ENCODE measurements at places on chromosomes 16 and 17. TPM values are rescaled to one million over a fixed set of nuclear protein-coding genes. Genes with fewer than 3 reads are reported as not detected.

The TMIGD1 gene
- total RNA-seq = not detected

DNA sequence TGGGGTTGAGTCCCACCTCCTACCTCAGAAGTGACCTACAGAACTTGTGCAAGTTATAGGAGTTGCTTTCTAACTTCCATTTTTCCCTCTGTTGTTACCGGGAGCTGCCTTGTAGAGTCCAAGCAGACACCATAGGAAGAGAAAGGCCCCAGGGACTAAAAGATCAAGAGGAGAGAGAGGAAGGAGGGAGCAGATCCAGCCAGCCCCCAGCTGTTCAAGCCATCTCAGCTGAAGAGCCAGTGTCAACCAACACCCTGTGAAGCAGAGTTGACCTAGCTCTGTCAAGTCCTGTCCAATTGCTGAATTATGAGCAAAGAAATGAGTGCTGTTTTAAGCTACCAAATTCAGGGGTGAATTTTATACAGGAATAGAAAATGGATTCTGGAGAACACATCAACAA is 34.9 kb upstream of the CACNG4 start:
- no peak overlapping the region for H3K4me3 ChIP-seq
- DNase-seq = no peak
- no peaks in the 10 kb centered on the region for H3K4me1 ChIP-seq
- H3K27ac ChIP-seq = no peak overlapping the region
- peaks cover under 1% of the 10 kb centered on the region for H3K36me3 ChIP-seq

DNA sequence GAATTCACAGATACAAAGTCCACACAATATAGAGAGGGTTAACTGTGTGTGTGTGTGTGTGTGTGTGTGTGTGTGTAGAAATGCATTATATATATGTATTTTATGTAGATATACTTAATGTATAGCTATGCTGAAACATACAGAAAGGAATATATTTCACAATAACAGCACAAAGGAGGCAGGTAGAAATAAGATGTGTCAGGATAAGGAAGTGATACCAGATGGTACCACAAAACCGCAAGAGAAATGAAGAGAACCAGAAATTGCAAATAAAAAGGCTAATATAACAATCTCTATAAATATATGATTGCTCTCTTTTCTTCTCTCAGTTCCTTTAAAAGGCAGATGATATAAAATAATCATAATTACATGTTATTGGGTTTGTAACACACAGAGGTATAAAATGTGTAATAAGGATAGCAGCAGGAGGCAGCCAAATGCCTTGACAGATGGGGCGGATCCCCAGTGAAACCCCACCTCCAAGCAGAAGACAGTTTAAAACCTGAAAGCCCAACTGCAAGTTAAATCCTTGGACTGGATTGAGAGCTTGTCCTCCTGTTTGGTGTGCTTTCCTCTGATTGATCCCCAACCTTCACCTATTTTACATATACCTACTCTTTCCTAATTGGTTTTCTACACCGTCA is 365.4 kb upstream of the C16orf82 start:
- H3K4me3 ChIP-seq = no peak overlapping the region
- no peaks in the 10 kb centered on the region for H3K4me1 ChIP-seq
- peaks cover 6% of the 10 kb centered on the region for H3K27me3 ChIP-seq
- H3K36me3 ChIP-seq = peaks cover 2% of the 10 kb centered on the region
- no peak overlapping the region for H3K27ac ChIP-seq

- H3K27ac ChIP-seq = no peak overlapping the region
- no peaks in the 10 kb centered on the region for H3K36me3 ChIP-seq
- no peaks in the 10 kb centered on the region for H3K27me3 ChIP-seq
- DNase-seq = no peak
- H3K4me3 ChIP-seq = no peak overlapping the region
- H3K4me1 ChIP-seq = peaks cover 17% of the 10 kb centered on the region
Observed at GRCh38 chr17:18176176-18176575, 7.5 kb upstream of the ALKBH5 start.

- no peaks in the 10 kb centered on the region for H3K36me3 ChIP-seq
- no peak overlapping the region for H3K27ac ChIP-seq
- DNase-seq = no peak
- no peaks in the 10 kb centered on the region for H3K4me1 ChIP-seq
Observed at GRCh38 chr16:12508054-12508453, 295.6 kb downstream of the CPPED1 start.

DNA sequence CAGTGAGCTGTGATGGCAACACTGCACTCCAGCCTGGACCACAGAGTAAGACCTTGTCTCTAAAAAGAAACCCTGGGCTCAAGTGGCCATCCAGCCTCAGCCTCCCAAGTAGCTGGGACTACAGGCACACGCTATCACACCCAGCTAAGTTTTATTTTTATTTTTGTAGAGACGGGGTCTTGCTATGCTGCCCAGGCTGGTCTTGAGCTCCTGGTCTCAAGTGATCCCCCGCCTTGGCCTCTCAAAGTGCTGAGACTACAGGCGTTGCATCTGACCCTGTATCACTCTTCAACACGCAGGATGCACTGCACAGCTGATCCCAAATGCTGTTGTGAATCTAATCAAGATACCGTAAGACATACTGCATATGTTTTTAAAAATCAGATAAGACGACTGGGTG is 23.0 kb downstream of the ANKRD11 start:
- H3K4me3 ChIP-seq = no peak overlapping the region
- H3K27ac ChIP-seq = no peak overlapping the region
- no peaks in the 10 kb centered on the region for H3K27me3 ChIP-seq
- no peak for DNase-seq
- H3K4me1 ChIP-seq = peaks cover 65% of the 10 kb centered on the region
- peaks cover 7% of the 10 kb centered on the region for H3K36me3 ChIP-seq

The SHBG gene
- 0.63 TPM for total RNA-seq

DNA sequence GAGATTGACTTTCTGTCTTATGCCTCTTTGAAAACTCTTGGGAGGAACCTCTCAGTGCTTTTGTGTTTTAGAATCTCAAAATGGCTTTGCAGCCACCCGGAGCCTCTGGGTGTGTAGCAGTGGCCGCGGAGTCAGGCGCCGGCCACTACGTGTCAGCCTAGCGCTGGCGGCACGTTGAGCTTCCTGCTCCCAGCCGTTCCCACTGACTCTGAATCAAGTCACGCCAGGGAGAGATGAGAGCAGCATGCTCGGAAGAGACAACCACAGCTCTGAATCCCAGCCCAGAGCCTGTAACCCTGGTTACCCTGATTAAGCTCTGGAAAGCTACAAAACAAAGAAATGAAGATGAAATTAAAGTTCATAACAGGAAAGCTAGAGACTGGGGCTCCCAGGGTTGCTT is 97.4 kb upstream of the CACNG5 start:
- H3K4me1 ChIP-seq = no peaks in the 10 kb centered on the region
- no peak overlapping the region for H3K27ac ChIP-seq
- H3K4me3 ChIP-seq = no peak overlapping the region

- DNase-seq = no peak
- no peak overlapping the region for H3K27ac ChIP-seq
- H3K4me1 ChIP-seq = no peaks in the 10 kb centered on the region
- H3K36me3 ChIP-seq = no peaks in the 10 kb centered on the region
- H3K4me3 ChIP-seq = no peak overlapping the region
Observed at GRCh38 chr17:79047923-79048825, 24.2 kb downstream of the C1QTNF1 start.

DNA sequence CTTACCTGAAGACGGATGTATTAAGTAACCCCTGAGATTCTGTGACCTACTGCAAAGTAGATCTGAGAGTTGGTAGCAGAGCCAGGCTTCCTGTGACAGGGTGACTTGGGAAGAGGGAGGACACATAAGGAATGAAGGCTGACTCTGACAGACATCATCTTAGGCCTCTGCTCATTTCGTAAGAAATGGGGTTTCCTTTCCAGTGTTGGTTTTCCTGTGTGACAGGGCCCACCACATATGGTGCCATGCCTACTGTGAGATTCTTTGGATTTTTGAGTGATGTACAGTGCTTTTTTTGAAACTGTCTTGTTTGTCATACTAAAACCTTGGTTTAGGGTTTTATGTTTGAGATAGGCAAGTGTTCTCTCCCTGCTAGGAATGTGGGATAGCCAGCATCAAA is 12.7 kb downstream of the LIG3 start:
- H3K4me1 ChIP-seq = peaks cover under 1% of the 10 kb centered on the region
- no peak overlapping the region for H3K4me3 ChIP-seq
- no peak for DNase-seq
- no peaks in the 10 kb centered on the region for H3K27me3 ChIP-seq
- peak overlapping the region; percentile 55 for H3K27ac ChIP-seq
- no peaks in the 10 kb centered on the region for H3K36me3 ChIP-seq

DNA sequence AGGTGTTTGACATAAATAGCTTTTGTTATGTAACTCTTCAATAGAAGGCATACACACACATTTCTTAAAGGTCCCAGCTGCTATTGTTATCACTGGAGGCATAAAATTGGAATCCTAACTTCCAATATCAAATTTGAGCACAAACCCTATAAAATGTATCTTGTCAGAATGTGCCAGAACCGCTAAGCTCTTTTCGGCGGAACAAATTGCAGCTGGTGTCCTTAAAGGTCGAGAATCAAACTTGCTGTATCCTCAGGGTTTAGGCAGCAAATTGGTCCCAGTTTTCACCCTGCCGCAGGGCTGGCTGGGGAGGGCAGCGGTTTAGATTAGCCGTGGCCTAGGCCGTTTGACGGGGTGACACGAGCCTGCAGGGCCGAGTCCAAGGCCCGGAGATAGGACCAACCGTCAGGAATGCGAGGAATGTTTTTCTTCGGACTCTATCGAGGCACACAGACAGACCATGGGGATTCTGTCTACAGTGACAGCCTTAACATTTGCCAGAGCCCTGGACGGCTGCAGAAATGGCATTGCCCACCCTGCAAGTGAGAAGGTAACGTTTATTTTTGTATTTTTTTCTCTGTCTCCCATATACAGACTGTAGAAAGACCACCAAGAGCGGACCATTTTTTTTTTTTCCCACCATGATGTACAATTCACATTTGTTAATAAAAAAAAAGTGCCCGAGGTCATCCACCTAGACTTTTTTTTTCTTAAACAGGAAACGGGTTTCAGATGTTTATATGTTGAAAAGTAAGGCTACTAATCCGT is 297.1 kb downstream of the IRF8 start:
- no peaks in the 10 kb centered on the region for H3K4me1 ChIP-seq
- H3K27ac ChIP-seq = no peak overlapping the region
- no peaks in the 10 kb centered on the region for H3K36me3 ChIP-seq
- DNase-seq = no peak

The TMEM114 gene
- total RNA-seq = not detected

GRCh38 chr17:15510361-15510760 is 42.9 kb upstream of the CDRT4 start:
- DNase-seq = no peak
- no peak overlapping the region for H3K4me3 ChIP-seq
- no peaks in the 10 kb centered on the region for H3K36me3 ChIP-seq
- no peak overlapping the region for H3K27ac ChIP-seq
- H3K27me3 ChIP-seq = no peaks in the 10 kb centered on the region

- H3K36me3 ChIP-seq = no peaks in the 10 kb centered on the region
- H3K4me3 ChIP-seq = no peak overlapping the region
- DNase-seq = no peak
- H3K27ac ChIP-seq = no peak overlapping the region
- no peaks in the 10 kb centered on the region for H3K27me3 ChIP-seq
- no peaks in the 10 kb centered on the region for H3K4me1 ChIP-seq
Observed at GRCh38 chr17:52606590-52606989, 448.1 kb upstream of the CA10 start.

The ITGAL gene
- 517 TPM for total RNA-seq

The USP7 gene
- total RNA-seq = 131 TPM

DNA sequence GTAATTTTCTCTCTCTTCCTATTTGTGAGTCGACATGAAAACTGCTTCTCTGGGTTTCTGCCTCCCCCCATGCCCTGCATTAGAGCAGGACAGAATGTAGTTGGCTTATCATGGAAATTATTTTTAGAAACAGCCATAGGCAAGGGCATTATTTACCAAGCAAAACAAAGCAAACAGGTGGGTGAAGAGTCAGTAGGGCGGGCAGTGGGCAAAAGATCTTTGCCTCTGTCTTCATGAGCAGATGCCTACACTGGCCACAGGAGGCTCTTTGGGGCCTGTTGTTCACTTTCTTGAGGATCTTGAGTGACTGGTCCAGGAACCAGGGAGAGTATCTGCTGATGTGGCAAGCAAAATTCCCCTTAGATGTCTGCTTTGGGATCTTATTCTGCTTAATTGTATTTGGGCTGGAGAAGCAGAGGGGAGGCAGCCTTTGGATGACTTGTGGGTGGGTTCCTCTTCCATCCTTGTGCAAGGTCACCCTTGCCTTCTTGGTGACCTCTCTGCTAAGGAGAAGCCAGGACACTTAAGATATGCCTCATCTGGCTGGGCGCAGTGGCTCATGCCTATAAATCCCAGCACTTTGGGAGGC is 42.5 kb upstream of the CLEC19A start:
- H3K36me3 ChIP-seq = no peaks in the 10 kb centered on the region
- no peak overlapping the region for H3K4me3 ChIP-seq
- H3K27me3 ChIP-seq = peaks cover 7% of the 10 kb centered on the region
- DNase-seq = no peak

GRCh38 chr16:21145738-21146137 is 4.9 kb downstream of the DNAH3 start:
- no peak for DNase-seq
- peaks cover 35% of the 10 kb centered on the region for H3K27me3 ChIP-seq
- no peaks in the 10 kb centered on the region for H3K36me3 ChIP-seq
- no peak overlapping the region for H3K4me3 ChIP-seq
- no peak overlapping the region for H3K27ac ChIP-seq
- H3K4me1 ChIP-seq = no peaks in the 10 kb centered on the region

DNA sequence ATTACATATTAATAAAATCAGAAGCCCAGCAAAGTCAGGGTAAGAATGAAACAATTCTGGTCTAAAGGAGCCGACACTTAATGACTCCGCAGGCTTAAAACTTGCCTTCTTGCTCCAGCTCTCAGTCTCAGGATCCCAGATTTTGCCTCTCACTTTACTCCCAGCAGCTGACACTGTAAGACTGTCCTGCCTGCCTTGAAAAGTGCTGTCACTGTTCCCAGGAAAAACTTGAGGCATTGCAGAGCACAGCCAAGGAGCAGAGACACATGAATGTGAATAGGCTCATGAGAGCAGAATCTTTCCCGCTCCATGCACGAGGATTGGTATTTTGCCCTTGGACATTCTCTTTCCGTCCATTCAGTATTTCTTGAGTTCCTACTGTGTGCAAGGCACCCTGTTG is 457.6 kb upstream of the ZFHX3 start:
- H3K27me3 ChIP-seq = no peaks in the 10 kb centered on the region
- no peak overlapping the region for H3K4me3 ChIP-seq
- H3K4me1 ChIP-seq = no peaks in the 10 kb centered on the region
- no peak for DNase-seq
- H3K36me3 ChIP-seq = peaks cover 1% of the 10 kb centered on the region

DNA sequence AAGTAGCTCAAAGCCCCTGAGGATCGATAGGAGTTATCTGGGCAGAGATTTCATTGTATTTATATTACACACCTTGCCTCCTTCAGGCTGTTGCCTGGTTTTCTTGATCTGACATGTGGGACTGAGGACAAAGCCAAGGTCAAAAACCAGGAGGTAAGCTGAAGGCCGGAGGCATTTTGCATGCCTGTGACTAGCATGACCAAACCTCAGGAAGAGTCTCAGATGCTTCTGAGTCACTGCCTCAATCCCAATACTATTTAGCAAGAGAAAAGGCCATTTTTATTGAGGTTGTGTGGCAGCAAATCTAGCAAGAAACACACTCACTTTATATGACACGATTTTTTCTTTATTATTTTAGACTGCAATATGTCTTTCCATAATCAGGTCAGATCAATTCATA is 968.1 kb downstream of the CDH11 start:
- peaks cover 2% of the 10 kb centered on the region for H3K36me3 ChIP-seq
- H3K27ac ChIP-seq = no peak overlapping the region
- DNase-seq = no peak
- H3K27me3 ChIP-seq = no peaks in the 10 kb centered on the region
